CD14-positive monocyte (primary cell): ENCODE measurements at places on chromosomes 7 and 10.

DNA sequence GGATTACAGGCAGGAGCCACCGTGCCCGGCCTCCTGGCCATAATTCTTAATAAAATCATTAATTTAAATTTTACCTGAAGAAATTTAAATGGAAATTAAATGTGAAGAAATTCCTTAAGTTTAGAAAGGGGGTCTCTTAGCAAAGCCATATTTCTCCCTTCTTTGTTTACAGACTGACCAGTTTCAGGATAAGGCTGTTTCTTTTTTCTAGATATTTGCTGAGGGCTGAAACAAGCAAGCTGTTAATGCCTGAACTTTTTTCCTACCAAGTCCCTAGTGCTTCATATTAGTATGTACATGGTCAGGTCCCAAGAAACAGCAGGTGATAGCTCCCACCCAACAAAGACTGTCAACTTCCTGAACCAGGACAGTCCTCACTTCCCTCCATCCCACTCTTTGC lies 18.1 kb upstream of the PDIA4 start:
- no peak for DNase-seq

DNA sequence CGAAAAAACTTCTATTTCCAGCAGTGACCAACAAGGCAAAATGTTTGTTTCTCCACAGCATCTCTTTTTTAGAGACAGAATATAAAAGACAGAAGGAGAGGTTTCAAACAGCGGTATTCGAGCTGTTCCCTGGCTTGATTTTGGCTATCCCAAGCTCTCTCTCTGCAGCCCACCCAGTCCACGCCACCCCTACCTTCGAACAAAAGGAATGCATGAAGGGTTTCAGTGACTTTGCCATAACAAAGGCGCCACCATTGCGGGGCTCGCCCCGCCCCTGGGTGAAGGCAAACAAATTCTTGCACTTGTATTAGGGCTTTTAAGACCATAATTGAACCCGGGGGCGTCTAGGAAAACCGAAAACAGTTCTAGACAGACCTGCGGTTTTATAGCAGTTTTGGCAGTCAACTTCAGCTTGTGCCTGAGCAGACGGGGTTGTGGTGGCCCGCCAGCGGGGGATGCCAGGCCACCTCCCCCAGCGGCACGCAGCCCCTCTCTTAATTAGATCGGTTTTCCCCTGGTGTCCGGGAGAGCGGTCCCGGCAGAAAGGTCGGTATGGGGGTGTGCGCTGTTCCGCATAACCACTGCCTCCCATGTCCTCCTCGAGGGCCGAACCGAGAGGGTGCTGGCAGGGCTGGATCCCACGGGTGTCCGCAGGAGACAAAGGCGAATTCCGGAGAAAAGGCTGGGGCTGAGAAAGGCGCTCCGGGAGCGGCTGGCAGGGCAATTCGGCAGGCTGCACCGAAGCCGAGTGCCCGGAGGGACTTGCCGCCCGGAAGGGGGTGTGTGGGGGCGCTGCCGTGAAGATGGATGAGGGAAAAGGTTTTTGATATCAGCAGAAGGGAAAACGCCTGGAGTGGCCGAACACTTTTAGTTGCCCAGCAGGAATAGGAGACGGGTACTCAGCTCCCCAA lies 2.7 kb upstream of the HOXA11 start:
- no peak for DNase-seq

GRCh38 chr10:5293691-5294550 lies 70.8 kb upstream of the UCN3 start:
- peak; percentile 82 for DNase-seq

DNA sequence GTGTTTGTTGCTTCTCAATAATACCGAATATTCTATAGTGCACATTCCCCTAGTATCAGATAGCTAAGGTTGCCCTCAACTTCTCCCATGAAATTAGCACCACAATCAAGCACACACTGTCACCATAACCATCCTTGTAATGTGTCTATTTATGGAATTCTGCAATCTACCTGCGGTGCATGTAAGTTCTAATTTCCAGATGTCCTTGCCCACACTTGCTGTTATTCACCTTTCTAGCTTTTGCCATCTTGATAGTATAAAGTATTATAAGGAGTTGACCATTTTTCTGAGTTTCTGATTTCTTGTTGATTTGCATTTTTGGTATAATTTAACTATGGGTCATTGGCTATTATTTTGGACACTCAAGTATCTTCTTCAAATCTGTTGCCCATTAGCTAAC lies 490.1 kb upstream of the GALNT17 start:
- no peak for DNase-seq

GRCh38 chr10:87927091-87927490 lies 63.7 kb downstream of the PTEN start:
- no peak for DNase-seq

DNA sequence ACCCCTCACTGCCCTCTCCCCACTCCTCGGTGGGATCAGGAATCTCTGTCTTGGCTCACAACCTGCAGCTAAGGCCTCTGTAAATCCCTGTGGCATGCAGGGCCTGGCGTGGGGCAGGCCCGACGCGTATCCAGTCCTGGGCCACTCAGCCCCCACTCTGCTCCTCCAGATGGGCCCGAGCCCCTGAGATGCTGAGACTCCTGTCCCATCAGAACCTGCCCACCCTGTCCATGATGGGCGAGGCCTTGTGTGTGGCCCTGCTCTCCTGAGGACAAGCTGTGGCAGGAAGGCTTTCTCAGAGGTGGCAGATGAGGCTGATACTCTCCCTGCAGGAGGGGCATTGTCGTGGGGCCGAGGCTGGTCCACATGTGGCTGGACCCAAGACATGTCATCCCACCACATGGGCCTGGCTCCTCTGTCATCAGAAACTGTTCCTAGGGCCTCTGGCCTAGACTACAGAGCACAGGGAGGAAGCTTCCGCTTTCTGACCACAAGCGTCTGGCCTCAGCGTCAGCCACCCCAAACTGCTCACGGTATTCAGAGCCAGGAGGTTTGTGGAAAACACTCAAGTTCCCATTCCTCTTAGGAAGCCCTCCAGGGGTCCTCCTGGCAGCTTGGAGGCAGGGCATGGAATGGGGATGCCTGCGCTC lies 6.0 kb downstream of the ALOX5 start:
- peak; percentile 96 for DNase-seq

DNA sequence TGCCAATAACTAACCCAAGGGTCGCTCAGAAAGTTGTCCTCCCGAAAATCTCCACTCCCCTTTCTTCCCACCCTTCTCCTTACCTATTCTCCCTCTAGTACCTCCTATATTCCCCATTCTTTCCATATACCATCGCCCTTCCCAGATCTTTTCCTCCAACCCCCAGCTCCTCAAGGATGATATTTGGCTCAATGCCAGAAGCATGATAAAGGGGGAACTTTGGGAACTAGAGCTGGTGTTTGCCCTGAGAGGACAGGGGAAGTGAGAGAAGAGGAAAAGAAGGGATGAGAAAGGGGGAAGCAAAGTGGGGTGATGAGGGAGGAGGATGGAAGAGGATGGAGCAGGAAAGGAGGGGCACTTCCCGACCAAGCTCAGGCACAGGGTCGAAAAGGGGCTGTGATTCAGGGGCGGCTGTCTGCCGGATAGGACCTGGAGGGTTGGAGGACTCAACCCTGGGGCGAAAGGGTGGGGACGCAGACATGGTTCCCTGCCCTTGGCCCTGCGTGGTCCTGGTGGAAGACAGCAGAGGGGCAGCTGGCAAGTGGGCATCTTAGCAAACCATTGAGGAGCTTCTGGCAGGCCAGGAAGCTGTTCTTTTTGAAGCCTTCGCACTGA lies 1.8 kb downstream of the OIT3 start:
- DNase-seq: no peak

- no peak for DNase-seq
Measured at GRCh38 chr7:34357068-34357467, 300.9 kb upstream of the NPSR1 start.
